Retinal pigment epithelial cell (primary cell): ENCODE measurements at places on chromosomes 11 and 22.

- DNase-seq, result no peak
Observed at GRCh38 chr11:129719037-129719436, 96.6 kb upstream of the TMEM45B start.

GRCh38 chr11:107961480-107961879 lies 33.2 kb downstream of the RAB39A start:
- no peak for DNase-seq

DNA sequence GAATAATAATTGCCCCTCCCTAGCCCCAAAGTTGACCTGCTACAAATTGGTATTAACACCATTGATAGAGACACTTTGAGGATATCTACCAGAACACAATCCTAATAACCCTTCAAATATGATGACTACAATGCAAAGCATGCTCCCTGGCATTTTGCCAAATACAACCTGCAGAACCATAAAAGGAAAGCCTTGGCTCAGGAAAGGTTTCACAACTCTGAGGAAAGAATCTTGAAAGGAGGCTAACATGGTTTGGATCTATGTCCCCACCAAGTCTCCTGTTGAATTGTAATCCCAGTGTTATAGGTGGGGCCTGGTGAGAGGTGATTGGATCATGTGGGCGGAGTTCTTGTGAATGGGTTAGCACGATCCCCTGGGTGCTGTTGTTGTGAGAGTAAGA lies 140.4 kb upstream of the ARHGAP42 start:
- DNase-seq, result peak; percentile 81

- peak; percentile 94 for DNase-seq
Observed at GRCh38 chr11:85118151-85118550, 509.0 kb downstream of the DLG2 start.

GRCh38 chr11:19713196-19714021 lies 772 bp downstream of the NAV2 start:
- no peak for DNase-seq

DNA sequence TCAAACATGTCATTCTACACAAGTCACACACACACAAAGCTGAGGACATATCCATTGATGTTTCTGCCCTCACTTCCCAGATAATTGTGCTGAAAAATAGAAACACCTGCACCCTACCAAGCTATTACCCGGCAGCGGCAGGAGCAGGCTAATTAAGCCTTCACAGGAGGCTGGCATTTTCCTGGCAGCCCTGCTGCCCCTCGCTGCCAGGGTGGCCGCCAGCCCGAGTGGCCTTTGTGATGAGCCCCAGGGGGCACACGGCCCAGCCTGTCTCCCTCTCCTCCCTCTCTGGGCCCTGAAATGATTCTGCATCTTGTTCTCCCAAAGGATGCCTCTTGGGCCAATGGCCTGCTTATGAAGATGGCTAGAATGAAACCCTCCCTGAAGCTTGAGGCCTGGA lies 76.2 kb upstream of the TP53I11 start:
- no peak for DNase-seq

DNA sequence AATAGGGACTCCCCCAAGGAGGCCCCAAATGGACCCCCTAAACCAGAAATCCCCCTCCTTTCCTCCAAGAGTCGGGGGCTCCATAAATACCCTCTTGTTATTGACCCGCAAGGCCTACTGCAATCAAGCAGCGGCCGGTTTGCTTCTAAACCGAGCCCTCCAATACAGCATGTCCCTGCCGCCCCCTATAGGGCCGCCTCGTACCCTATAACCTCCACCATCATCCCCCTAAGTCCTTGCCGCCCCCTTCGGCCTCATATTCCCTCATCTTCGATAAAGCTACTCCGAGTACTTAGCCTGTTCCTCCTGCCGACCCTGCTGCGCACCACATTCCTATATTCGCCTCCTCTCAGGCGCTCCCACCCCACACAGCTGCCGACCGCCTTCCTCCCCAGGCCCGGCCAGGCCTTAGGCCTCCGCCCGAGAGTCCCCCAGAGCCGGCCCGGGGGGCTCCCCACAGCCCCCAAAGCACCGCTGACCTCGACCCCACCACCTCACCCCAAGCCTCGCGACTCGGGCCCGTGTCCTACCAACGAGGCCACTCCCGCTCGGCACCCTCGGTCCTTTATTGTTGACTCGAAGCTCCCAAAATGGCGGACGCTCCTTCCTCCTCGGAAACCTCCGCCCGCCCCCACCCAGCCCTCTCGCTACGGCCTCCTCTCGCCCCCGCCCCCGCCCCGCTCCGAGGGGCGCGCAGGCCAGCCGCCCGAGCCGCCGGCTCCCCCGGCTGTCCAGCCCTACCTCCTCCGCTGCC lies 430 bp downstream of the DDX6 start:
- no peak for DNase-seq

DNA sequence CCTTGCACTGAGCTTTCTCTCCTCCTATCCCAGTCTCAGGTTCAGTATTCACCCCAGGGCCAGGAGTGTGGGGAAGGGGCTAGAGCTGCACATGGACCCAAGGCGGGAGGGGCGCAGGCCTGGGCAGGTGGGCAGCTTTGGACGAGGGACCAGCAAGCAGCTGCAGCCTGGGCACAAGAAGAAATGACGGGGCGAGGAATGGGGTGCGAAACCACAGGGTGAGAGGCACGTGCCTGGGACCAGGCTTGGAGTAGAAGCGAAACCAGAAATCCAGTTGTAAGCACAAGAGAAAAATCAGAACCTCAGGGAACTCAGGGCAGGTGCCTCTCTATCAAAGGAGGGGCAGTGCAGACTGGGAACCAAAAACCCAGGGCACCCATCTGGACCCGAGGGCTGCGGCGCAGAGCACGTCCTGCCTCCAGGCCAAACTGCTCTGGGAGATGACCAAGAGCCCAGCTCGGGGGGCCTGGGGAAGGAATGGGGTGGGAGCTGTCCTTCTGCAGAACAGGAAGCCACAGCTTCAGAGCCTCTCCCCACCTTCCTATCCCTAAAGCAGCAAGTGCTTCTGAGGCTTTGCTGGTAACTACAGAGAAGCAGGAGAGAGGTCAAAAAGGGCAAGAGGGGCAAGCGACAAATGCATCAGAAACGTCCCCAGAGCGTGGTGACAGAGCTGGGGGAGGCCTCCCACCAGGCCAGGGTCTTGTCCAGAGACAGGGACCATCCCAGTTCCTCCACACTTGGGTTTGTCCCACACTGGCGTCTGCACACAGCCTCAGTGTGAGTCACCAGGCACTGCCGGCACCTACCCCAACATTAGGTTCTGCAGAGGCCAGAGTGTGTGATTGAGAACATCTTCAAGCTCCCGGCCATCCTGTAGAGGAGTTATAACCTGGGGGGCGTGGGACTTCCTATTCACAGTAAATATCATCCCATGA lies 18.3 kb upstream of the TMPRSS4 start:
- no peak for DNase-seq

DNA sequence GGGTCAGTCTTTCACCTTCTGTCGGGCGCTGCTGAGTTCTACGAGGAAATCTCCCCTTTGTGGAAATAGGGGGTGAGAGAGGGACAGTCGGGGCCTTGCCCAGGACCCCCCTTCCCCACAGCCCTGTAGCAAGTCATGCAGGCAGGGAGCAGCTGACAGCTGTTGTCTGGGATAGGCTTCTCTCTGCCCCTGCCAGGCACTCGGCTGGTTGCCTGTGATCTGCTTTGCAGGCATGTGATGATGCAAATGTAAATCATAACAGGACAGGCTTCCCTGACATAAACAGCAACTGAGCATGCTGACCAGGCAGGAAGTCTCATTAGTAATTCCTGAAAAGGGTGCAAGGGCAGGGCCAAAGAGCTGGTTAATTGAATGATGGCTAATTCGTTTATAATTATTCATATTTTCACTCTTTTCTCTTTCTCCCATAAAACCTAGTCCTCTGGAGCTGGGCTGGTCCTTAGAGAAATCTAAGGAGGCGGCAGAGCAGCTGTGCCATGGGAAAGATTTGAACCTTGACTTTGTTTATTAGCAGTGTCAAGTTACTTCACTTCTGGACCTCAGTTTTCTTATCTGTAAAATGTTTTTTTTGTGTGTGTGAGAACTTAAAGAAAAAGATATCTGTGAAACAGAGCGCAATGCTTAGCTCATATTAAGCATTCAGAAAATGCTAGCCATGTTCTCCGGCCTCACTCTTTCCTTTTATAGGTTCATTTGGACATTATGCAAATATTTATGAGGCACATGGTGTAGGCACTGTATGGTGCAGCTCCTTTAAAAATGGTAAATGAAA lies 129.7 kb downstream of the LDLRAD3 start:
- peak; percentile 55 for DNase-seq

DNA sequence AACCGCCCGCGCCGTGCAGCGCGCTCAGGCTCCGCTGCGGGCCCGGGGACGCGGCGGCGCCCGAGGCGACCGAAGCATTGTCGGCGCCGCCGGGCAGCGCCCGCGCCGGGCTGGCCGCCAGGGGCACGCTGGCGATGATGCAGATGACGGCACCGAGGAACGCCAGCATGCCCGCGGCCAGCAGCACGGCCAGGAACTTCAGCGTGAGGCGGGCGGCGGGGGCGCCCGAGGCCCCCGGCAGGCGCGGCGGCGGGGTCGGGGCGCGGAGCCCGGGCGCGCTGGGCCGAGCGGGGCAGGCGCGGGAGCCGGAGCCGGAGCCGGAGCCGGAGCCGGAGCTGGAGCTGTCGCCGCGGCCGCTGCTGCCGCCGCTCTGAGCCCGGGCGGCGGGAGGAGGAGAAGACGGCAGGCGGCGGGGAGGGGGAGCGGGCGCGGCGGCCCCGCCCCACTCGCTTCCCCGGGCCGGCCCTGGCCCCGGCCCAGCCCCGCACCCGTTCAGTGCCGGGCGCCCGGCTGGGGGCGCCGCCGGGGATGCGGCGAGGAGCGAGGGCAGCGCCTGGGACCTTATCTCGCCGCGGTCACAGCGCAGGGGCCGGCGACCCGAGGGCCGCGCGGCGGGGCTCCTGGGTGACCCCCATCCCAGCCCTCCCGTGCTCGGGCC lies at the start of gene NPTXR:
TSS of gene NPTXR (minus strand) at position 372 of the 658 bp plus-strand sequence.
- DNase-seq, result peak; percentile 13

DNA sequence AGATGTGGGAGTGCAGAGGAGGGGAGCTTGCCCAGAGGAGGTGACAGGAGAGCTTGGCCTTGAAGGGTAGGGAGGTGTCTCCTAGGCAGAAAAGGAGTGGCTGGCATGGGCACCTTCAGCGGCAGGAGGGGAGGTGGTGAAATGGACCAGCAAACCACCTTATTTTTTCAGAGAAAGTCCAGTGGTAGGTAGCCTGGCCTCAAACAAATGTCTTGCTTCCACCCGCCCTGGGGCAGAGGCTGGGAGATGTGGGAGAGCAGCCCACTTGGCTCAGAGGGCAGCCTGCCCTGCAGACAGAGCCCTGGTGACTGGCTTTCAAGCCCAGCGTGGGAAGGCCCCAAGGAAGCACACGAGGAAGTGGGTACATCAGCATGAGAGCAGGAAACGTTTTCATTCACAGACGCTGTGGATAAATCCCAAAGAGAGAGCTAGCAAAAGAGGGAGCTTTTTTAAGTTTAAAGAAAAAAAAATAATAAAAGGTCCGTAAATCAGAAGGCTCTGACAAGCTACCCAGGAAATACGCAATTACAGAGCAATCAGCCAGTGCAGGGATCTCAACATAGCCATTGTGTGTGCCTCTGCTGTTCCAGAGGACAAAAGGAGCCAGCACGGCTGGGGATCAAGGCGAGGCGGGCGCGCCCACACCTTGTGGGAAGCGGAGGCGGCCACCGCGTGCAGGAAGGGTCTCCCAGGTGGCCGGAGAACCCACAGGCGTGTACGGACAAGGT lies 238.7 kb upstream of the PLET1 start:
- DNase-seq, result no peak

- no peak for DNase-seq
Observed at GRCh38 chr22:31439808-31440207, 40.4 kb downstream of the DRG1 start.

DNA sequence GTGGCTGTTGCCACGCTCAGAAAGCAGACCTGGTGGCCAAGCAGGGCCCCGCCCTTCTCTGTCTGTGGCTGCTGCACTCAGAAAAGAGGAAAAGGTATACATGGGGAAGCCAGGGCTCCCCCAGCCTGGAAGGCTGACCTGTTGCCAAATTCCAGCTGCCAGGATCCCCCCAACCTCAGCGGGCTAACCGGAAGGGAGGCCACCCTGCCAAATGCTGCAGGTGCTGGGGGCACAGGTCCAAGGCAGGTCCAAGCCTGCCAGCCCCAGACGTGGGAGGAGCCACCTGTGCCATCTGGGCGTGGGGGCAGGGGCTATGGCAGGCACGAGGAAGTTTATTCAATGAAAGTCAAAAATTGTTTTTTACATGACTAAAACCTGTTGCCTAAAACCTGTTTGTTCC lies 2.6 kb downstream of the NPTXR start:
- DNase-seq, result no peak

DNA sequence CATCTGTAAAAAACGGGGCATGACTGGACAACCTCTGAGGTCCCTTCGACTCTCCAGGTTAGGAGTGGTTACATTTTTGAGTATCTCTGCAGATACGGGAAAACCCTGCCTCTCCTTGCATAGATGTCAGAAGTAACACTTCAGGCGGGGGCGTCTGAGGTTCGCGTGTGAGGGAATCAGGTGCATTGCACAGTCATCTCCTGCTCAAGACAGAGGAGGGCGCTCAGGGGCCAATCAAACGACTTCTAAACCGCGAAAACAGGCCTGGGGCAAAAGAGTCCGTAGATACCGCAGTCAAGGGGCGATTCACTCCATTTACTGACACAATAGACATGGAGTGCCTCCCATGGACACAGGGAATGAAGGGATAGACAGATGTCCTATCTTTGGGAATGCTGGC lies 31.7 kb downstream of the KIRREL3 start:
- no peak for DNase-seq

DNA sequence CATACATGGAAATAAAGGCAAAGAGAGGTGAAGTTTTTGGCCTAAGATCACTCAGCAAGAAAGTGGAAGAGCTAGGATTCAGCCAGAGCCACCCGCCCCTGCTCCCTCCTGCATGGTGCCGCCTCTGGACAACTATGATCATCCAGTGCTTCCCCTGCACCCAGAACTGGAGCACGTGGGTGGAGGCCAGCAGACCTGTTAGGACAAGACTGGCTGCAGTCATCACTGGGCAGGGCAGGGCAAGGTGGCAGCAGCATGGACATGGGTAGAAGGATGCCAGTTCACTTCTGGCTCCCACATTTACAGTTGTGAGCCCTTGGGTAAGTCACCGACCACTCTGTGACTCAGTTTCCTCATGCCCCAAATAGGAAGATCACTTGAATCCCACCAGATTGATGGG lies 131.0 kb downstream of the FBXO7 start:
- no peak for DNase-seq

DNA sequence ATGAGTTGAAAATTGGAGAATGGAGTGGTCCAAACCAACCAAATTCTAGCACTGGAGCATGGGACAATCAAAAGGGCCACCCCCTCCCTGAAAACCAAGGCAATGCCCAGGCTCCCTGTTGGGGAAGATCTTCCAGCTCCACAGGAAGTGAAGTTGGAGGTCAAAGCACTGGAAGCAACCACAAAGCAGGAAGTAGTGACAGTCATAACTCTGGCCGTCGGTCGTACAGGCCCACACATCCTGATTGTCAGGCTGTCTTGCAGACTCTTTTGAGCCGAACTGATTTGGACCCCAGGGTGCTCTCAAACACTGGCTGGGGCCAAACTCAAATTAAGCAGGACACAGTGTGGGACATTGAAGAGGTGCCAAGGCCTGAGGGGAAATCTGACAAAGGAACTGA lies 80.5 kb upstream of the ADSL start:
- no peak for DNase-seq

GRCh38 chr11:115134926-115135325 lies 369.3 kb downstream of the CADM1 start:
- no peak for DNase-seq
